ENCODE measurements at places on chromosomes 7 and 10.

- DNase-seq = no peak
Measured at GRCh38 chr7:116752305-116753074, 80.5 kb downstream of the MET start.

- no peak for DNase-seq
Measured at GRCh38 chr7:33400214-33400538, 270.8 kb downstream of the BBS9 start.

DNA sequence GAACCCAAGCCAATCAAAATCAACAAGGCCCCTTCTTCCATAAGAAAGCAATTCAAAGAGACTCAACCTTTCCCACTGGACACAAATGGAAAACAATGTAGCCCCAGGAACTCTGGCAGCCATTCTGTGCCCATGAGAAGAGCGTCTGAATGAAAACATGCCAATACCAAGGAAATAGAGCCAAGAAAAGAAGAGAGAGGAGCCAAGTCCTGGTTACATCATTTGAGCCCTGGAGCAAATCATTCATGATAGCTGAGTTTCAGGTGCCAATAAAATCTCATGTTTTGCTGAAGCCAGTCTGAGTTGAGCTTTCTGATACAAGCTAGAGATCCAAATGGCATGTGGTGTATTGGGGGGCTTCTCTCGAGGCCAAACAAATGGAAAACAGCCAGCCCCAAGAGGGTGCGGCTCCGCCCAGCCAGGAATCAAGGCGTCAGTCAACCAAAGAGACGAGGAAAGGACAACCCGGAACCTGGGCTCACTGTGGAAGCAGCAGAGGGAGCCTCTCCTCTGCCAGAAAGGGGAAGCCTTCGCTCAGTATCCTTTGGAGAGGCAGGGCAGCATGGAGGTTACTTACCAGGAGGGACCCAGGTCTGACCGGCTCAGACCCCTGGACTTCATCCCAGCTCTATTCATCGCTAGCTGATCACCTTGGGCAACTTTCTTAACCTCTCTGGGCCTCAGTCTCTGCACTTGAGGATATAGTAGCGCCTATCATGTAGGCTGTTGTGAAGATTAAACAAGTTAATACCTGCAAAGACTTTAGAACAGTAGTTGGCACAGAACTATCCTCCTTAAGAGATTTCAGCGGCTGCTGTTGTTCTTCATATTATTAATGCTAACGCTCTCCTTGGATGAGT, 61.8 kb downstream of the OAT start:
- peak; percentile 65 for DNase-seq

GRCh38 chr7:76189276-76189675, 12.4 kb upstream of the SRRM3 start:
- DNase-seq = no peak

GRCh38 chr7:77917500-77918262, 119.1 kb downstream of the PHTF2 start:
- DNase-seq = no peak

GRCh38 chr7:70374772-70375533, 757.0 kb upstream of the GALNT17 start:
- no peak for DNase-seq

- peak; percentile 39 for DNase-seq
Measured at GRCh38 chr10:16520900-16521299, 779 bp downstream of the C1QL3 start.
